Endodermal cell (in vitro differentiated cells): ENCODE measurements at places on chromosomes 7 and 10.

GRCh38 chr10:67011981-67012380 is 86.1 kb downstream of the LRRTM3 start:
- no peaks in the 10 kb centered on the region for H3K4me1 ChIP-seq
- H3K36me3 ChIP-seq, result no peaks in the 10 kb centered on the region
- no peaks in the 10 kb centered on the region for H3K27me3 ChIP-seq
- no peak for DNase-seq

- no peaks in the 10 kb centered on the region for H3K27me3 ChIP-seq
- H3K4me3 ChIP-seq, result no peak overlapping the region
- H3K4me1 ChIP-seq, result peaks cover 7% of the 10 kb centered on the region
- peaks cover 66% of the 10 kb centered on the region for H3K36me3 ChIP-seq
Observed at GRCh38 chr7:5382281-5382892, 41.2 kb downstream of the TNRC18 start.

- H3K36me3 ChIP-seq, result no peaks in the 10 kb centered on the region
- peaks cover 15% of the 10 kb centered on the region for H3K4me1 ChIP-seq
- no peak for DNase-seq
- no peaks in the 10 kb centered on the region for H3K27me3 ChIP-seq
Observed at GRCh38 chr10:102764470-102765161, 20.9 kb downstream of the WBP1L start.

GRCh38 chr10:107814865-107815487 is 650.5 kb upstream of the SORCS1 start:
- H3K27ac ChIP-seq, result no peak overlapping the region
- H3K36me3 ChIP-seq, result no peaks in the 10 kb centered on the region
- peaks cover 6% of the 10 kb centered on the region for H3K4me1 ChIP-seq
- DNase-seq, result peak; percentile 90
- no peak overlapping the region for H3K4me3 ChIP-seq

DNA sequence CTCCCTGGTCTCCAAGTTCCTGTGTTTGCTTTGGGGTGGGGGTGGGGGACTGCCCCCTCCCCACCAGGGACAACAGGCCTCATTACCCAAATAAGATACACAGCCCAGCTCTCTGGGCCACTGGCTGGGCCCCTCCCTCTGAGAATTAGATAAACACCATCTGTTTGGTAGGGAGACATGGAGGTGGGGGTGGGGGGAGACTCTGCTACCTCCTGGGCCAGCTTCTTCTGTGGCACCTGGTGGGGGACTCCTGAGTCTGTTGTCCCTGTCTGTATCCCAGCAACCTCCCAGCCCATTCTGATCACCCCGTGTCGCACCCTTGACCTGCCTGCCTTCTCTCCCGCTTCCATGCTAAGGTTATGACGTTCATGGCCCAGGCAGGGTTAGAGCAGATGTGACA is 5.8 kb downstream of the MLXIPL start:
- no peak overlapping the region for H3K4me3 ChIP-seq
- H3K4me1 ChIP-seq, result peaks cover 11% of the 10 kb centered on the region
- H3K36me3 ChIP-seq, result no peaks in the 10 kb centered on the region

DNA sequence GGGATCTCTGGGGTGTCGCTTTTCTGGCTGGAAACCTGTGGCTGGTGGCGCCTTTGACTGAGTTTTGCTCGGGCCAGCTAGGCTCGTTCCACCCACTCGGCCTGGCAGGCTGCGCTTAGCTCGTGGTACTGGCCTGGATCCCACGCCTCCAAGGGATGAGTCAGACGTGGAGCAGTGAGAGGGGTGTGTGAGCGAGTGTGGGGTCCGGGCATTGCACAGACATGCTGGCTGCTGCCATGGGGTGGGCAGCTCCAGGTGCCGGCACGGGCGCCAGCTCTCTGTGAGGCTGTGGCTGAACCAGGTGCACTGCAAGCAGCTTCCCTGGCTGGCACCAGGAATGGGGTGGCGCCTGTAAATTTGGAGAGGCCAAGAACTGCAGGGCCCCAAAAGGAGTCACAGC is 63.1 kb upstream of the CACNA2D1 start:
- no peaks in the 10 kb centered on the region for H3K36me3 ChIP-seq
- H3K27ac ChIP-seq, result no peak overlapping the region
- peaks cover 2% of the 10 kb centered on the region for H3K4me1 ChIP-seq
- H3K27me3 ChIP-seq, result no peaks in the 10 kb centered on the region
- H3K4me3 ChIP-seq, result no peak overlapping the region
